ENCODE measurements at places on chromosomes 16 and 17.

DNA sequence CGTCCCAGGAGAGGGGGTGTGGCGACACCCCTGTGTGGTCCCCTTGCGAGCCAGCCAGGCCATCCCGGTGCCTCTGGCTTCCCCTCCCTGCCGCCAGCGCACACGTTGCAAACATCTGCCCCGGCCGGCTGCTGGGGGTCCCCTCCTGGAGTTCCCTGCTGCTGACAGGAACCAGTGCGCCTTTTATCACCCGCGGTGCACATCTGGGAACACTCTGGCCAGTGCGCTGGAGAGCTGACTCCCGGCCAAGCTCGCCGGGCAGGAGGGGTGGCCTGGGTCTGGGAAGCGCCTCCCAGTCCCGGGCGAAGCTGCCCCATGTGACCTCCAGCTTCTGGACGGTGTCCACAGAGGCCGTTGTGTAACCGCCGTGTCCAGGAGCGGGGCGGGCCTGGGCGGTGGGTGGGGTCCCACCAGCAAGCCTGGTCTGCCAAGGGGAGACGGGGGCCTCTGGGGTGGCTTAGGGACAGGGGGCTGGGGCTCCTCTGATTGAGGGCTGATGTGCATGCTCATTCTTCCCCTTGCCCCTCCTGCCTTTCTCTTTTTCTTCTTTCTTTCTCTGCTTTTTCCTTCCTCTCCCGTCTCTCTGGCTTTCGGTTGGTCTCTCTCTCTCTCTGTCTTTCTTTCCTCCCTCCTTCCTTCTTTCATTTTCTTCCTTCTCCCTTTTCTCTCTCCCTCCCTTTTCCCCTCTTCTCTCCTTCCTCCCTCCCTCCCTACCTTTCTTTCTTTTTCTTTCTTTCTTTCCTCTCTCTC, 25.2 kb upstream of the CIBAR2 start:
- DNase-seq = no peak

- no peak for DNase-seq
Observed at GRCh38 chr17:64045176-64045575, 24.7 kb upstream of the ICAM2 start.

- no peak for DNase-seq
Observed at GRCh38 chr17:51761105-51761504, 397.4 kb downstream of the CA10 start.

- DNase-seq = no peak
Observed at GRCh38 chr16:28975158-28975599, 601 bp downstream of the SPNS1 start.

- DNase-seq = no peak
Observed at GRCh38 chr17:55440391-55440790, 18.8 kb upstream of the MMD start.

DNA sequence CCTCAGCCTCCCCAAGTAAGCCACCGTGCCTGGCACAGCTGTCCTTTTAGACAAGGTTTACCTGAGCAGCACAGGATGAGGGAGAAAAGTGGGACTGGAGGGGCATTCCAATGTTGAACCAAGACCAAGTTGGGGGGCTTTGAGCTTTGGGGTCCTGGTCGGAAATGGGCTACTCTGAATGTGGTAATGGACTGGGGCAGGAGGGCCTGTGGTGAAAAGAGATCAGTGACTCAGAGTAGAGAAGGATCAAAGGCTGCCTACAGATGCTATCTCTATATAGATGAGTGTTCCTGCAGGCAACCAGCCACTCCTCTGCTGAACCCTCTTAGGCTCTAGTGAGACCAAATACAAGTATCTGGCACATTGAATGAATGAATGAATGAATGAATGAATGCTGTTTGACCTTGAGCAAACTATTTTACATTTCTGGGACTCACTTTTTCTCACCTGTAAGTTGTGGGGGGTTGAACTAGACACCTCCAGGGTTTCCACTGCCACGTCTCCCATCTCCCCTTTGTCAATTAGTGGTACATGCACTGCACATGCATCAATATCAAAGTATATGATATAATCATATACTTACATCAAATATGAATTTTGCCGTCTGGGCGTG, 26.3 kb upstream of the ETV4 start:
- DNase-seq = no peak

- no peak for DNase-seq
Observed at GRCh38 chr16:86707171-86707570, 128.8 kb downstream of the FOXL1 start.

DNA sequence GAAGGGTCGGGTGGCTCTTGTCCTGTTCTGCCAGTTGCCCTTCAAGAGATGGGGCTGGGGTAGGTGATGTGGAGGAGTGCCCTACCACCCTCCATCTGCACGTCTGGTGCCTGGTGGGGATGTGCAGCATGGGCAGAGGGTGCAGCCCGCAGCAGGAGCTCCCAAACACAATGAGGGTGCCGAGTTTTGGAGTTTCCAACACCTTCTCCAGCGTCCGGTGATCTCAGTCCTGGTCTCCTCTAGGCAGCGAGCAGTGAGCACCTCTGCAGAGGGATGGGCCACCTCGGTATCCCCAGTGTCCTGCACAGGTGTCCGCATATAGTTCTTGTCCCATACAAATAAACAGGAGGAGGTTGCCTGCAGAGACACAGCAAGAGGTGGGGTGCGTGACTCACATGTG, 136.0 kb downstream of the ENGASE start:
- no peak for DNase-seq

DNA sequence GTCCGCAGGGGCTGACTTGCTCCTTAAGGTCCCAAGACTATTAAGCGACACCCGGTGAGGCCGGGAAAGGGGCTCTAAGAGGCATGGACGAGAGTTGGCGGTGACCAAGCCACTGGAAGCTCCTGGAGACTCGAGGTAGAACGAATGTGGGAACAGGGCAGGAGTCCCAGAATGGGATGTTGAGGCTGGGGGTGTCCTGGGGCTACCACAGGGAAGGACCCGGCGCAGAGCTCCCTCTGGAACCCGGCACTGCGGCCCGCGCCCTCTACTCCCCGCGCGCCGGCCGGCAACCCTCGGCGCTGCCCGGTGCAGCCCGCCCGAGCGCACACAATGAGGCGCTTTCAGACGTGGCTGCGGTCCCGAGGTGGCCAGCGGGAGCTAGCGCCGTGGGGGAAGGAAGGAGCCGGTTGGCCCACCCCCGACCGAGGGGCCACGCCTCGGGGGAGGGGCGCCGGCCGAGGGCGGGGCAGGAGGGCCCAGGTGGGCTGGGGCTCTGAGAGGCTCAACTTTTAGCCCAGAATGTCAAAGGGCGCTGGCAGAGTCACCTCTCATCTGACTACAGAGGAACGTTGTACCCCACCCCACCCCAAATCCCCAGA, at the start of gene CHST6:
TSS of gene CHST6 (minus strand) at position 366 of the 599 bp plus-strand sequence. CDS start 15,613 bp downstream, outside the sequence.
- no peak for DNase-seq

GRCh38 chr16:79717333-79718137, 117.0 kb upstream of the MAF start:
- no peak for DNase-seq

All from SIG-M5 (cell line).